Stimulated activated CD8-positive, alpha-beta memory T cell treated with anti-CD3 and anti-CD28 coated beads, Interleukin-7, amount 100 ng/mL, for 1 hour (primary cell): ENCODE measurements at places on chromosomes 5 and 9.

GRCh38 chr5:41637424-41637823, 127.0 kb upstream of the PLCXD3 start:
- no peak for DNase-seq

DNA sequence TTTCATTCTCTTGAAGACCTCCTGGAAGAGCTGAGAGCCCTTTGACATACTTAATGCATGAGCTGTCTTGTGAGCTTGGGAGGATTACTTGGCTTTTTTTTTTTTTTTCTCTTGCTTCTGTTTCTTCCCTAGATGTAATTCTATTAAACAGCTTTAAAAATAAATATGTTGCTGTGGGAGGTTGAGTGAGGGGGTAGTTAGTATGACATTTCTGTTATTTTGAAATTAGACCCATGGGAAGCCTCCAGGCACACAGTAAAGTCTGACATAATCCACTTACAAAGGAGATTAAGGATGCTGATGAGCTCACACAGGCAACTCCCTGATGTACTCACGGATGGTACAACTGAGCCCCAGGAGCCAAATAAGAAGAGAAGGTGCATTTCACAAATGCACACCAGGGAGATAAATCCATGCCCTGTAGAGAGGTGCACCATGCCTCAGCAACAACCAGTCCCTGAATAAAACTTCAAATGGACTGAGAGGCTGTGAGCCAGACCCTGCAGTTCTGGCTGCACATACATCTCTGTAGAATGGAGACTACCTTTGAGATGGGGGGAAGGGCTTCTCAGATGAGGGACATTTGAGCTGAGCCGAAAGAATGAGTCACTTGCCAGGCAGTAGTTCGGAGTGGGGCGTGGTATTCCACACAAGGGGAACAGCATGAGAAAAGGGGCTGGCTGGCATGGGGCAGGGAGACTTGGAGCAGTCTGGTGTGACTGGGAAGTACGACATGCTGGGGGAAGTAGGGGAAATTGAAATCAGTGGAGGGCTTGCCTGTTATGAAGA, 68.7 kb downstream of the ACTL7B start:
- DNase-seq, result no peak

DNA sequence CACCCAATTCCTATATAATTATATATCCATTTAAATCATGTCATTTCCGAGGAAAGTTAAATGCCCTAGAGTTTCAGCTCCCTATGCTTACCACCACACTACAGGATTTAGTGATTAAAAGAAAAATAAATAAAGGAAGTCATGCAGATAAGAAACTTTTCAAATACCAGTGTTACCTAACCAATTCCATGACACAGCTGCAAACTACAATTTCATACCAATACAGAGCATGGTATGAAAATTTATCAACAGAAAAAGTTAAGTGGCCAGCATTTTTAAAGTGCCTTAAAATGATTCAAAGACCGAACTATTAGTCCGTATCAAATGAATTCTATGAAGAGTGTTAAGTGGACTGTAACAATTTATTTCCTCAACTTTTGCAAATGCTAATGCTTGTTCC, 35.9 kb downstream of the CEP120 start:
- DNase-seq, result no peak

- DNase-seq, result no peak
These were observed 26.9 kb downstream of the G3BP1 start for GRCh38 chr5:151798674-151799073.

DNA sequence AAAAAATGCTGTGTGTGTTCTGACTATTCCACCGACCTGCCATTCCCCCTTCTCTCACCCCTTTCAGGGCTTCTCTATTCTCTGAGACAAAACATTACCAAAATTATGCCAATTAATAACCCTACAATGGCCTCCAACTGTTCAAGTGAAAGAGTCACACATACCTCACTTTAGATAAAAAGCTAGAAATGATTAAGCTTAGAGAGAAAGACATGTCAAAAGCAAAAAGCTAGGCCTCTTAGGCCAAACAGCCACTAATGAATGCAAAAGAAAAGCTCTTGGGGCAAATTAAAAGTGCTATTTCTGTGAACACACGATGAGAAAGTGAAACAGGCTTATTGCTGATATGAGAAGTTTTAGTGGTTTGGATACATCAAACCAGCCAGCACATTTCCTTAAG, 279.6 kb upstream of the GRAMD2B start:
- DNase-seq, result no peak

DNA sequence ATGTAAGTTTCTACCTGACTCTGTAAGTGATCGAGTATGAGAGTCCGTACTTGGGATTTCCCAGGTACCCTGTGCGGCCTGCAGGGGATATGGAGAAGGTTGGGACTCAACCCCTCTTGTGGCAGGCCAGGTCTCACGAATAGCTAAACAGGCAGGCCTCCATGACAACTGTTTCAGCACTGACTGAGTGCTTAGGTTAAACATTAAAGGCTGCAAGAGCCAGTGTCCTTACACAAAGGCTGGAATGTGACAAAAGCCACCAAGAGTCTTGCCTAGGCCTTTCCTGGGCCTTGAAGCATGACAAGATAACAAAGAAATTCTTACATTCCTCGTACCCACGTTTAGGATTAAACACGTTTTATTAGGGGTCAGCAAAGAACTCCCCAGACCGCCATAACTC, 58.6 kb downstream of the THBS4 start:
- DNase-seq, result no peak

GRCh38 chr5:1097381-1097987, 14.4 kb downstream of the SLC12A7 start:
- DNase-seq, result no peak

GRCh38 chr9:30293231-30293630, 2091.2 kb upstream of the ACO1 start:
- no peak for DNase-seq

DNA sequence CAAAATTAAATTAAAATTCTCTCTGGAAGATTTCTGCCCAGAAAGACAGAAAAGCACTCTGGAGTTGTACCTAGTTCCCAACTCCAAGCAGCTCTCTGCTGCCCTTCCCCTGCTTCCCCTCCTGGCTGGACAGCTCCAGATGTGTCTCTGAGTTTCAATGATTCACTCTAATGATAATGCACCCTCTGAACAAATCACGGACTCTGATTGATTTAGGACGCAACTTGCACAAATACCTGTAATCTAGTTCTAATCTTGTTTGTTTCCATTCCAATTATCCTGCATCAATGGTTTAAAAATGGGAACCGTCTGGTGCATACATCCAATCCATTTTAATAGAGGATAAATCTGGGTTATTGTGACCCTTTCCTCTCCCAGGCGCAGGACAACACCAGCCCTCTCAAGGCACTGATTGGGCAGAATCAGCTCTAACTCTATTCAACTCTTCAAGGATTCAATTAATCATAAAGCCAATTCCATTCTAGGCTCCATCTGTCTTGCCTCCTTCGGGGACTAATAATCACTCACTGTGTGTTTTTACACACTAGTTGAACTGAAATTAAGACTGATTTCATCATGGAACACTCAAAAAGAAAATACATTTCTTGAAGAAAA, 111.2 kb upstream of the LRRTM2 start:
- DNase-seq, result no peak

GRCh38 chr5:175590471-175590881, 67.4 kb upstream of the HRH2 start:
- DNase-seq, result no peak

GRCh38 chr9:114256827-114257328, 66.0 kb upstream of the ORM1 start:
- DNase-seq, result no peak

DNA sequence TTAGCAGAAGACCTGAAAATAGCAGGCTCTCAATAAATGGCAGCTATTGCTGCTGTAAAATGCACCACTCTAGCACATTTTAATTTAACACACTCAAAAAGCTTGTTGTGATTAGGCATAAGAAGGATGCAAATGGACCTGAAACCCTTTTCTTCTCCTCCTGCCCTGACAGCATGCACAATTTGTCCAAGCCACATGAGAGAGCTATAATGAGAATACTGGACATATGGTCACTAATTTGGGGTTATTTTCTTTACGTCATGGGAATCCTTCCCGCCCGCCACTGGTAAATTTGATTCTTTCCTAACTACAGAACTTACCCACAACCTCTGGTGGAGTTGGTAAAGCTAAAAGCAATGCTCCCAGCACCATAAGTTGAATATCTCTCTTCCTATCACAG, 62.1 kb downstream of the TRIM32 start:
- no peak for DNase-seq

- no peak for DNase-seq
These were observed 26.6 kb downstream of the NR5A1 start for GRCh38 chr9:124480621-124480981.

DNA sequence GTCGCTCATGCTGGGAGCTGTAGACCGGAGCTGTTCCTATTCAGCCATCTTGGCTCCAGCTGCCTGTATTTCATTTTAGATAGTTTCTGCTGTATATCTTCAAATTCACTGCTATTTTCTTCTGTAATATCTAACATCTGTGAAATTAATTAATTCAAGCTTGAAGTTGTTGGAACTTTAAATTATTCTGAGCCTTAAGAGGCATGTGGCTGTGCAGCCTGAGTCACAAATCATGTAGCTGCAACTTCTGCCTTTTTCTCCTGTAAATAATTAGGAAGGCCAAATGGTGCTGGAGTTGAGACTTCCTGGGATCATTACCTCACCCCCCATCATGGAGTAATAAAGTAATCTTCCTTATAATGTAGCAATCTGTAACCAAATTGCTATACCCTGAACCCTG, 183.3 kb upstream of the PCSK5 start:
- DNase-seq, result no peak

DNA sequence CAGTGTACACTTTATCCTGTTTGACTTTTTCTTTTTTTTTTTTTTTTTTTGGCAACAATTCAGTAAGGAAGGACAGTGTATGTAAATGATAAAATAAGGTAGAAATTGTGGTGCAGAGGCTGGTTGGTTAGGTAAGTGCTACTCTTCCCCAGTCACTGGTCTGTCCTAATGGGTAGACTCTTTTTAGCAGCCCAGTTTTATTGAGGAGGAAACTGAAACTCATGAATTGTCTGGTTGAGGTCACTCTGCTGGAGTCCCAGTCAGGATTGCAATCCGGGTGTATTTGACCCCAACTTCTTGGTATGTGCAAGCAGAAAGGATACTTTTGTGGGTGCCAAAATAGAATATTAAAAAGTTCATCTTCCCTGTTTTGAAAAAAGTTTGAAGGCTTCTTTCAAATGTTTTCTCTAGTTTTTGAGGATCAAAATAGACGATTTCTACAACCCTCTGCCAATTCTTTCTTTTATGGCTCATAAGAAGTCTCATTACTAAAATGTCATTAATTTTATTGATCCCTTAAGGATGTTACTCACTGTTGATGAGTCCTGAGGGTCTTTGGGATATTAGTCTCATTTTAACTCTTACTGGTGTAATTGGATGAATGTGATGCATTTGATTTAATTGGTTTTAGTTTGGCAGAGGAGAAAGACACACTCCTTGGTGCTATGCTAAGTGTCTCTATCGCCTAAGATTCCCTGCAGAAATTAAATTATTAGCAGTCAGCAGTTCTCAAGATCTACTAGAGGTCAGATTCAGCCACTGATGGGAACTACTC, 171.9 kb downstream of the KDM4C start:
- DNase-seq, result no peak

- no peak for DNase-seq
These were observed 23.2 kb upstream of the GRHPR start for GRCh38 chr9:37399336-37399735.

- no peak for DNase-seq
These were observed 30.2 kb downstream of the LHX2 start for GRCh38 chr9:124041817-124042116.

GRCh38 chr5:96807075-96807654, 580 bp downstream of the ERAP1 start:
- no peak for DNase-seq

- no peak for DNase-seq
These were observed 2.5 kb downstream of the GPBP1 start for GRCh38 chr5:57176350-57176857.

- DNase-seq, result no peak
These were observed 228.3 kb downstream of the PDZD2 start for GRCh38 chr5:31867219-31867618.
